CD4-positive, alpha-beta memory T cell (primary cell): ENCODE measurements at places on chromosomes 16 and 17. TPM values are rescaled to one million over a fixed set of nuclear protein-coding genes. Genes with fewer than 3 reads are reported as not detected.

Gene ZNF23
- 15.2 TPM for total RNA-seq

DNA sequence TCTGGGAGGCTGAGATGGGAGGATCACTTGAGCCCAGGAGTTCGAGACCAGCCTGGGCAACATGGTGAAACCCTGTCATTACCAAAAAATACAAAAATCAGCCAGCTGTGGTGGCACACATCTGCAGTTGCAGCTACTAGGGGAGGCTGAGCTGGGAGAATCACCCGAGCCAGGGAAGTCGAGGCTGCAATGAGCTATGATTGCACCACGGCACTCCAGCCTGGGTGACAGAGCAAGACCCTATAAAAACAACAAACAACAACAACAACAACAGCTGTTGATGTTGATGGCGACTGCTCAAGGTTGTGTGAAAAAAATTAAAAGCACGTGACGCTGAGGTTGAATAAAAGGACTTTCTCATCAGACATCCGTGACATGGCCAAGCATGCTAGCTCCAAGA, 40.8 kb upstream of the CIBAR2 start:
- DNase-seq: no peak
- H3K27me3 ChIP-seq: no peaks in the 10 kb centered on the region
- H3K4me3 ChIP-seq: no peak overlapping the region
- peaks cover 7% of the 10 kb centered on the region for H3K4me1 ChIP-seq
- H3K27ac ChIP-seq: no peak overlapping the region

DNA sequence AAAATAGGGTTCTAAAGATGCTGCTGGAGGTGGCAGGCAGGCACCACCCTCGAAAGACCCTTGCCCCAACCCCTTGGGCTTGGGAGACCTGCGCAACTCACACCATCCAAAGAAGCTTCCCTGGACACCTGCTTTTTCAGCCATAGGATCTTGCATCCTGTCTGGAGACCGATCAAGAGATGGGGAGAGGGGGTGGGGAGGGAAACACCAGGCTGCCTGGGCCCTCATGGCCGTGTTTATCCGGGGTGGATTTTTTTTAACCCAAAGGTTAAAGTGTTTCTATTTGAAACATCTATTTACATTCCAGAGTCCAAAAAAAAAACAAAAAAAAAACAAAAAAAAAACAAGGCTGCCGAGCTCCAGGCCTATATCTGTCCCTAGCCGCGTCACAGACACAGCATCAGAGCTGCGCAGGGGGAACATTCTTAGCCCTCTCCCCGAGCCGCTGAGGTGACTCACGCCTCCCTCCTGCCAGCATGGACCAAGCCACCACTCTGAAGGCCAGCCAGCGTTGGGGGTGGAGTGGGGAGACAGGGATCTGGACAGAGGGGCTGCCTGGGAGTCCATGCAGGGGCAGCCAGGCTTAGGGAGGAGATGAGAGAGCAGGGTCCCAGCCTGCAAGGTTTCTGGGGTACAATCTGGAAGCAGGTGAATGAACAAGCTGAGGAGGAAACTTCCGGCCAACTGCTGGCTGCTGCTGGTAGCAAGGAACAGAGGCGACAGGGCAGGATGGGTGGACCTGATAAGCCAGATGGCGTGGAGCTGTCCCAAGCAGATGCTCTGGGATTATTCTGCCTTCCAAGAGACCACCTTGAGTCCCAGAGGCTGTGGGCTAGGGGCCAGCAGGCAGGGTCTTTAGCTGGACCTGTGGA, 14.8 kb downstream of the HDAC5 start:
- H3K4me3 ChIP-seq: no peak overlapping the region
- H3K36me3 ChIP-seq: peaks cover 8% of the 10 kb centered on the region
- DNase-seq: no peak
- no peaks in the 10 kb centered on the region for H3K27me3 ChIP-seq
- H3K4me1 ChIP-seq: peaks cover 31% of the 10 kb centered on the region

- no peak overlapping the region for H3K27ac ChIP-seq
- no peaks in the 10 kb centered on the region for H3K4me1 ChIP-seq
- no peak overlapping the region for H3K4me3 ChIP-seq
- H3K27me3 ChIP-seq: no peaks in the 10 kb centered on the region
- DNase-seq: no peak
These were observed 30.6 kb downstream of the ZFHX3 start for GRCh38 chr16:73017321-73017720.

DNA sequence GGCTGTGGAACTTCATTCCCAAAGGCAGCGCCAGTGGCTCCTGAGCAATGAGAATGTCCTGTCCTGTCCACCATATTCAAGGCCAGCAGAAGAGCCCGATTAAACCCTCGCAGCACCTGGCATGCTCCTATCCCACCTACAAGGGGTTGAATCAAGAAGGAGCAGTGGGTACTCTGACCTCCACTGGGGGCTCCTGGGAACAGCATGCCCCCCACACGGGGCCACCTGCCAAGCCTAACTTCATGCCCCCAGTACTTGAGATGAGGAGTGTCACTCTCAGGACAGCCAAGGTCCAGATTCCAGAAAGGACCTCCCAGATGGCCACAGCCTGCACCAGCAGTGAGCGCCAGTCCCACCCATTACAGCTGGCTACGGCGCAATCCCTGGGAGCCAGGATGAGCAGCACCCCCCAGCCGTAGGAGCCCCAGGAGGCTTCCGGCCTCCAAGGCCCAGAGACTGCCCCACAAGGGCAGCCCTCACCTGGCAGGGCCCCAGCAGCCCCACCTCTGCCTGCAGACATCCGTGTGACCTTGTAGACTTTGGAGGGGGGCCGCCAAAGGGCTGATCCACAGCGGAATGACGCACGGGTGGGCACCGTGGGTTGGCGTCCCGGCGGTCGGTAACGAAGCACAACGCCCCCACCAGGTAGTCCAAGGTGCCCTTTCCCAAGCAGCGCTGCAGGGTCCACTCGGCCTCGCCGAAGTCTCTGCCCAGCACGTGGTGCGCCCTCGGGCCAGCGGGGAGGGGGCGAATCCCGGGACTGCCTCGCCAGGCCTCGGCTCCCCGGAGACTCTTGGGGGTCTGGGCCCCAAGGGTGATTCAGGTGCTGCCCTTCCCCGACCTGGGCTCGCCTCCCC, 1.0 kb upstream of the MPDU1 start:
- peak overlapping the region; percentile 97 for H3K27ac ChIP-seq
- DNase-seq: no peak
- H3K27me3 ChIP-seq: no peaks in the 10 kb centered on the region
- peaks cover 55% of the 10 kb centered on the region for H3K4me1 ChIP-seq
- H3K4me3 ChIP-seq: peak overlapping the region; percentile 92

GRCh38 chr17:40139566-40140058, 725 bp upstream of the CASC3 start:
- H3K4me1 ChIP-seq: peaks cover 28% of the 10 kb centered on the region
- H3K27ac ChIP-seq: peak overlapping the region; percentile 97
- H3K4me3 ChIP-seq: peak overlapping the region; percentile 62
- H3K36me3 ChIP-seq: peaks cover 28% of the 10 kb centered on the region

- H3K27me3 ChIP-seq: no peaks in the 10 kb centered on the region
- no peak for DNase-seq
These were observed 55.9 kb upstream of the SLC5A11 start for GRCh38 chr16:24789881-24790280.

GRCh38 chr17:40342504-40343218, 21.9 kb downstream of the GJD3 start:
- no peak overlapping the region for H3K4me3 ChIP-seq
- H3K36me3 ChIP-seq: peaks cover 10% of the 10 kb centered on the region
- no peaks in the 10 kb centered on the region for H3K27me3 ChIP-seq
- H3K4me1 ChIP-seq: peaks cover 90% of the 10 kb centered on the region
- no peak for DNase-seq

Gene NPIPB6
- total RNA-seq: 4.5 TPM

DNA sequence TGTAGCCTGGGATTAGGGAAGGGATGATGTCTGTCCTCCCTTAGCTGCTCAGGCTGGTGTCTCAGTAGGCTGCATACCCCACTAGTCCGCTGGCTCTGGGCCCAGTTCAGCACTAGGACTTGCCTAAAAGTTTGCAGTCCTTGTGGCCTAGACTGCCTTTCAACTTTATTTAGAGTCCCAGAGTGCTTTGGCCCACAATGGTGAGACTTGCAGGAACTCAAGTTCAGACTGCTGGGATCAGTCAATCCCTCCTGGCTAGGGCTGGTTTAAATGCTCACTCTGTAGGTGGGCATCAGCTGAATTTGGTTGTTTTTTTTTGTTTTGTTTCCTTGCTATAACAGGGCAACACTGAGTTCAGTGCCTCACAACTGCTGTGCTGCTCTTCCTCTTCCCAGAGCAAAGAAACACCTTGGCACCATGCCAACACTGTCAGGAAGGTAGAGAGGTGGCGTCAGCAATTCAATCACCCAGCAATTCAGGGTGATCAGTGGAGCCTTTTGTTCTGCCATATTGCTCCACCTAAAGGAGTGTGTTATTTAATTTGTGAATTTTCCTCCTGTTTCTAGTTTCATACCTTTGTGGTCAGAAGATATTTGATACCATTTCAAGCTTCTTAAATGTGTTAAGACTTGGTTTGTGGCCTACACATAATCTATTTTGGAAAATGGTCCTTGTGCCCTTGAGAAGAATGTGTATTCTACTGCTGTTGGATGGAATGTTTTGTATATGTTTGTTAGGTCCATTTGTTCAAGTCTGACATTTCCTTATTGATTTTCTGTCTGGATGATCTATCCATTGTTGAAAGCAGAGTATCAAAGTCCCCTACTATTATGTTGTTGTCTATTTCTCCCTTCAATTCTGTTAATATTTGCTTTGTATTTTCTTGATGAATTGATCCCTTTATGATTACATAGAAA, 284.0 kb upstream of the PMFBP1 start:
- H3K4me3 ChIP-seq: no peak overlapping the region
- H3K4me1 ChIP-seq: no peaks in the 10 kb centered on the region
- H3K27me3 ChIP-seq: no peaks in the 10 kb centered on the region

Gene CHST4
- total RNA-seq: not detected

Gene CLEC18A
- total RNA-seq: 7.2 TPM

DNA sequence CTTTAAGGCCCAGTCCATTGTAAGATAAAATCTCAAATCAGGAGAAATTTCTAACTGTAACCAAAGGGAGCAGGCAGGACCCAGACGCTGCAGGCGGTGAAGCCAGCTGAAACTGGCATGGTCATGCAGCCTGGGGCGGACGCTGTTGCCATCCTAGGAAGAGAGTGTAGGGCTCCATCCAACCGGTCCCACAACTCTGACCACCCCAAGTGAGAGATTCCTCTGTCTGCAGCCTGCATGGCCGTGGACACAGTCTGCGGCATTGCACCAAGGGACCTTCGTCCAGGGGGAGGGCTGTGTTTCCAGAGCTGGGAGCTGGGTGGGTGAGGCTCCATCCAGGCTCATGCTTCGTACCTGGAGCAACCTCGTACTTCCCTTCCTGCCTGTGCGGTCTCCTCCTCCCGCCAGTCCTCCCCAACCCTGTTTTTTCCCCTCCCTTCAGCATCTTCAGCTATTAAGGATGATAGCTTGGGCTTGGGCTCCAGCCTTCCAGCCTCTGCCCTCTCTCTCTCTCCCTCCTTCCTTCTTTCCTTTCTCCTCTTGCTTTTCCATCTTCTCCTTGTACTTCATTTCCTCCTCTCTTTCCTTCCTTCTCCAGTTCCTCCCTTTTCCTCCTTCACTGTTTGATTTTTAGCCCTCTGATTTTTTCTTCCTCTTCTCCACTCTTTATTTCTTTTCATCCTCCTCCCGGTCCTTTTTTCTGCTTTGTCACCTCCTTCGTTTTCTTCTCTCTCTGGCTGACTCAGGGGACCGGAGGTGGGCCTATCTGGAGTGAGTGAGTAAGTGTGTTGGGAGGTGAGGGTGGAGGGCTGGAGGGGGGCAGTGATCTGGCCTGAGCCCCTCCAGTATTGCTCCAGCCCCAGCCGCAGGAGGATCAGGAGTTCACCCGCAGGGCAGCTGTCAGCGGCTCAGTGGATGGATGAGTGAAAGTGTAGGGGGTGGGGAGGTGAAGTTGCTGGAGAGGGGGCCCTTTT, 17.0 kb upstream of the LHX1 start:
- DNase-seq: no peak
- H3K27ac ChIP-seq: no peak overlapping the region
- no peaks in the 10 kb centered on the region for H3K27me3 ChIP-seq
- no peaks in the 10 kb centered on the region for H3K4me1 ChIP-seq

DNA sequence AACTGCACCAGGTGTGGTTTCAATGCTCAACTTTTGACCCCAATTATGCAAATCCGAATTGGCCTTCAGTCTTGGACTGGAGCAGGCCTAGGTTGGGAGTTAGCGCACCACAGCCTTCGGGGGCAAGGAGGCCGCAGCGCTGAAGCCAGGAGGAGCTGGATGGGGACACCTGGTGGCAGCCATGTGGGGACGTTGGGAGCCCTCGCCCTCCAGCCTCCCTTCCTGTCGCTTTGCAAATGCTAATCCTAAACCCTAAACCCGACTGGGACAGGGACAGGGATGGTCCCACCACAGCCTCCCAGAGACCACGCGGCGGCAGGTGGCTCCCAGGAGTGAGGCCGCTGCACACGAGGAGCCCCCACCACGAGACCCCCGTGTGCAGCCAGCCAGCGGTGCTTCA, 58.7 kb downstream of the KLHDC4 start:
- no peak for DNase-seq
- no peak overlapping the region for H3K27ac ChIP-seq
- no peaks in the 10 kb centered on the region for H3K27me3 ChIP-seq
- H3K4me1 ChIP-seq: peaks cover 19% of the 10 kb centered on the region
- no peak overlapping the region for H3K4me3 ChIP-seq

Gene MTMR4
- 65.7 TPM for total RNA-seq

GRCh38 chr17:18921912-18922451, 30.0 kb upstream of the SLC5A10 start:
- H3K27me3 ChIP-seq: no peaks in the 10 kb centered on the region
- H3K36me3 ChIP-seq: peaks cover 9% of the 10 kb centered on the region
- H3K4me1 ChIP-seq: peaks cover 59% of the 10 kb centered on the region
- no peak overlapping the region for H3K4me3 ChIP-seq
- DNase-seq: no peak
- H3K27ac ChIP-seq: no peak overlapping the region

DNA sequence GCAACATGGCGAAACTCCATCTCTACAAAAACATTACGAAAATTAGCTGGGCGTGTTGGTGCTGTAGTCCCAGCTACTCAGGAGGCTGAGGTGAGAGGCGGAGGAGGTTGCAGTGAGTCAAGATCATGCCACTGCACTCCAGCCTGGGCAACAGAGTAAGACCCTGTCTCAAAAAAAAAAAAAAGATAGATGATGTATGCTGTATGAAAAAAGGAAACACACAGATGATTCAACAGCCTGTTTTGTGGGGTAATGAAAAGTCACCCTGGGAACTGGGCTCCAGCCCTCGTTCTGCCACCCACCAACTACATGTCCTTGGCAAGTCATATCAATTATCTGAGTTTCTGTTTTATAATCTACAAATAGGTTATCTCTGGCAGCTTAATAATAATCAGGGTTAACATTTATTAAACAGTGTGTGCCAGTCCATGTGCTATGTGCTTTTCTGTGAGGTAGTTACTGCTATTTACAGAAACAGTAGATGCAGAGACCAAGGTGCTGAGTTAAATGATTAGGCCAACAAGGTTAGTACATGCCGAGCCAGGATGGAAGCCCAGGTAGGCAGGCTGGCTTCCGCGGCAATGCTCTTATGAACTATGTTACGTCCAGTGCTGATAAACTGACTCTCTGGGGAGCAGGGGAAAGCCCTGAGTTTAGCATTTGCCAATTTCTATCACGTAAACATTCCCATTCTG, 1.1 kb downstream of the G6PC1 start:
- no peak overlapping the region for H3K27ac ChIP-seq
- H3K36me3 ChIP-seq: no peaks in the 10 kb centered on the region
- no peaks in the 10 kb centered on the region for H3K4me1 ChIP-seq
- no peak for DNase-seq
